CD4-positive, alpha-beta T cell treated with Interleukin-6 for 4 hours (primary cell): ENCODE measurements at places on chromosomes 7 and 10.

GRCh38 chr10:98916526-98917125 is 319.0 kb downstream of the HPSE2 start:
- DNase-seq, result no peak

DNA sequence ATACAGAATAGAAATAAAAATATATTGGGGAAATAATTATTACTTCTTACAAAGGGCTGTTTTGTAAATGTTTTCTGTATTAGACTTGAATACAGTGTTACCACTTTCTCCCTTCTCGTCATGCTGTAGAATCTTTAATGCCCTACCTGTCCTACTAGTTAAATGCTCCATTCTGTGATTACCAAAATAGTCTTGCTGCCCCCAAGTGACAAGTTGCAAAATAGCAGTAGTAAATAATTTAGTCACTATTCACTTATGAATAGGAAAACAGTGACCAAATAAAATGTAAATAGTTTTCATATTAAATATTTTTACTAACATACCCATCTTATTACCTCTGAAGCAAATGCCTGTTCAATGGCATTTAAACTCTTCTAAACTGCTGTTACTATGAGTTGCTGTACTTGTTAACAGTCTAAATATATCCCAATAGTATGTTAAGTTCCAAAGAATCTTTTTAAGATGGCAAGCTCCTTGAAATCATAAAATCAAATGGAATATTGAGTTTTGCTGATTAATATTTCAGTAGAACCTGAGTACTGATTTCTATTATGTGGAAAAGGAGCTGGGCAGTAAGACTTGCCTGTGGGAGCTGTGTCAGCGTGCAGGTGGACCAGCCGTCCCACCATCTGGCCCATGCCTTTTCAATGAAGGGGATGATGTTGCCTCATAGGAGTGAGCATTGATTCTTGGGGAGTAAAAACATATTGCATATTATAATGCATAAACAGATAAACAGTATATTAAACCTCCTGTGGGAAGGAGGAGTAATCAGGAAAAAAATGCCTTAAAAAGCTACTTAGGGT is 18.1 kb upstream of the OIT3 start:
- peak; percentile 6 for DNase-seq

- no peak for DNase-seq
These were observed 165.0 kb upstream of the GPR26 start for GRCh38 chr10:123501148-123501547.

DNA sequence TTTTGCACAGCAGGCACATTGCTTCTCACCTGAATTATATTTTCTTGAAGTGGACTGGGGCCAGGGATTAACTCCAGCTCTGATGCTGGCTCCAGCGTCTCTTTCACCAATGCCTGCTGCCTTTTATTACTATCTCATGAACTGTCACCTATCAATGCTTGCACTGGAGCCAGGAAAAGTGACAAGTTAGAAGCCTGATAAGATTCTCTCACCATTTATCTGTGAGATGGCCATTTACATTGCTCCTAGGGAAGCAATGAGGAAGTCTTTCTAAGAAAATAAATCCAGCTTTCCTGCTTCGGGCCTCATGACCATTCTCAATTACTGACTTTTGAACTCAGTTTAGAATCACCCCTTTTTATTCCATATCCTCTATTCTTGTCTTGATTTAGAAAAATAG is 48.5 kb upstream of the LRRTM3 start:
- DNase-seq, result no peak

DNA sequence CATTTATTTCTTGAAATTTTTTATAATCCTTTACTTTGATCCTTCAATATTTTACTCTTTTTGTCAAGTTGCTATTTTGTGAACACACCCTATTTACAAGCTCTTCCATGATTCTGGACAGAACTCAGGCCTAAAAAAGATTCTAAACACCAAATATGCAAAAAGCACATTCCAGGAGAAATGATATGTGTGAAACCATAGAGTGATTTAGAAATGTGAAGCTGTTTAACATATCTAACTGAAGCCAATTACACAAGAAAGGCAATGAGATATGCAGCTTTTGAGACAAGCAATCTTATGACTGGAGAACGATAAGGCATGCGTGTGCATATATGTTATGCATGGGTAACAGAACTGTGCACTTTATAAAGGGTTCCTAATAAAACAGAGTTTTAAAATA is 243.0 kb downstream of the CACNA2D1 start:
- DNase-seq, result no peak

GRCh38 chr7:92589056-92589455 is 1.1 kb downstream of the FAM133B start:
- DNase-seq, result no peak

DNA sequence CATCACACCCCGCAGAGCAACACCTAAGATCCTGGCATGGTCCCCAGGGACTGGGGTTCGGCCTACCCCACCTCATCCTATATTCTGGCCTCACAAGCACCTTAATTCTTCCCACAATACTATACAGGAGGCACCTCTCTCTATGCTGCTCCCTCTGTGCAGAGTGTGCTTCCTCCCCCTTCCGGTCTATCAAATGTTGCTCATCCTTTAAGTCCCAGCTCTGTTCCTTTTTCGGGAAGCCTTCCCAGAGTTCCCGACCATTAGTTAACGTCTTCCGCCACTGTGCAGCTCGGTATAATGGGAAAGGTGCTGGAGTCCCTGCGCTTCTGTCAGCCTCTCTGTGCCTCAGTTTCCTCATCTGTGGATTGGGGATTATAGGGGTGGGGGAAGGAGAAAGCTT is 21.8 kb downstream of the PALD1 start:
- no peak for DNase-seq

DNA sequence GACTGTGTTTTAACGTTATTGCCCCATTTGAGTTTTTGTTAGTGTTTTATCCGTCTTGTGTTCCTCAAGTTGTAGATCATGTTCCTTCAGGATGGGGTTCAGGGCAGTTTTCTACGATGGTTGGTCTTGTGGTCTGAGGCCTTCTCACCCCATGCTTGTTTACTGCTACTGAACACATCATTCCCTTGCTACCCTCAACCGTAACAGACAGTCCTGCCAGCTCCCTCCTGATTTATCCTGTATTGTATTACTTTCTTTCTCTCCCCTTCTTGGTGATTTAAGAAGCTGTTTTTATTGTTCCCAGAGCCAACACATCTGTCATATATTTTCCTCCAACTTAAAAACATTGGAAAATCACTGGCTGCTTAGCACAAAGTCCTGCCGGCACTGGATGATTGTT is 719.8 kb downstream of the INHBA start:
- DNase-seq, result no peak

- DNase-seq, result no peak
These were observed 49.1 kb downstream of the ATXN7L1 start for GRCh38 chr7:105827151-105827875.

DNA sequence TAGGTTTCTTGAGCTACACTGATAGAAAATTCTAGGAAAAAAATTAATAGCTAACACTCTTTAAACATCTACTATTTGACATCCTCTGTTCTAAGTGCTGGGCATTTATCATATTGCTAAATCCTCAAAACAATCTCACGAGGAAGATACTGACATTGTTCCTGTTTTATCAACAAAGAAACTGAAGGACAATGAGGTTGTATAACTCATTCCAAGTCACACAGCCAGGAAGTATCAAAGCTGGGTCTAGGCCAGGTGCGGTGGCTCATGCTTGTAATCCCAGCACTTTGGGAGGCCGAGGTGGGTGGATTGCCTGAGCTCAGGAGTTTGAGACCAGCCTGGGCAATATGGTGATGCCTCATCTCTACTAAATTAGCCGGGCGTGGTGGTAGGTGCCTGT is 51.6 kb upstream of the IL6 start:
- no peak for DNase-seq

DNA sequence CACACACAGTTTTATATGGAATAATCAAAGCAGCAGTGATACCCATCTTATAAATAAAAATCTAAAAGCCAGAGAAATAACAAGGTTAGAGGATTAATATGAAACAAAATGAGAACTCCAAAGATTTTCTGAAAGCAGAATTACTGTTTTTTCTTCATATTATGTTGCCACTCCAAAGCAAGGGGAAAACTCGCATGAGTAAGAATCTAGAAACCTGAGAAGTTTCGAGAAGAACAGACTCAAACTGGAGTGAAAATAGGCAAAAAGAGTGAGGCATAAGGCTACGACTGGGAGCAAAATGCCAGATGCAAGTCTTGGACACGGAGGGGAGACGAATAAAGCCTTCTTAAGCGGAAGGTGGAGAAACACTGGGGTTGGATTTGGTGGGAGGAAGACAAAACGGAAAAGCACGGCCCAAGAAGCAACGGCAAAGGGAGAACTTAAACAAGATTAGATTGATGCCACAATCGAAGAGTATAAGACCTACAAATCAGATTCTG is 923 bp downstream of the TNPO3 start:
- DNase-seq, result no peak

DNA sequence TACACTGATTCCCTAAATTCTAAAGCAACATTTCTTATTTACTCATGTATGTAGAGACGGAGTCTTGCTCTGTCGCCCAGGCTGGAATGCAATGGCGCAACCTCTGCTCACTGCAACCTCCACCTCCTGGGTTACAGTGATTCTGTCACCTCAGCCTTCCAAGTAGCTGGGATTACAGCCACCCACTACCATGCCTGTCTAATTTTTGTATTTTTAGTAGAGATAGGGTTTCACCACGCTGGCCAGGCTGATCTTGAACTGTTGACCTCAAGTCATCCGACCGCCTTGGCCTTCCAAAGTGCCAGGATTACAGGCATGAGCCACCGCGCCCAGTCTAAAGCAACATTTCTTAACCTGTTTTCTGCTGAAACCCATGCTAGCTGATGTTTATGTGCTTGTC is 227.6 kb upstream of the PLXDC2 start:
- DNase-seq, result no peak

DNA sequence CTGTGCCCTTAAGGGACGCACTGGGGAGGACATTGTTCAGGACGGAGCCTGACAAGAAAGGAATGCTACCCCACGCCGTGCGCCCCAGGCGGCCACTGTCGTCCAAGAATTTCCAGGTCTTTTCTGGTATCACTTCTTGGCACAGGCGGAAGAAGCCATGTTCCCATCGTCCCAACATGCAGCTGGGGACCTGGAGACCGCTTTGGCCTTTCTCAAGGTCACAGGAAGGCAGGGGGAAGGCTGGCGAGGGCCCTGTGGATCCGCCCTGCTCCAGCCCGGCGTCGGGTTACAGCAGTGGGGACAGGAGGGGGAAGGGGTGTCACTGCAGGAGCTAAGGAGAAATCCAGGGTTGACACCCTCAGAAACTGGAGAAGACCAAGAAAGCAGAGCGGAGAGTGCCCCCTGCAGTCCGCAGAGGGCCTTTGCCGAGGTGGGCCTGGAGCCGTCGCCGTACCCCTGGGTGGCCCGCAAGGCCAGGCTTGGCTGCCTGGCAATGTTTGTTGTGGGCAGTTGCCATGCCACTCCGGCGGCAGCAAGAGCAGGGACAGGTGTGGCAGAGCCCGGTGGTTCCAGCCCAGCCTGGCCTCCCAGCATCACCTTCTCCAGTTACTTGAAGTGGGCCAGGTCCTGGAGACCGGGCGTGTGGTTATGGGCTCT is 104.1 kb downstream of the LHPP start:
- no peak for DNase-seq

DNA sequence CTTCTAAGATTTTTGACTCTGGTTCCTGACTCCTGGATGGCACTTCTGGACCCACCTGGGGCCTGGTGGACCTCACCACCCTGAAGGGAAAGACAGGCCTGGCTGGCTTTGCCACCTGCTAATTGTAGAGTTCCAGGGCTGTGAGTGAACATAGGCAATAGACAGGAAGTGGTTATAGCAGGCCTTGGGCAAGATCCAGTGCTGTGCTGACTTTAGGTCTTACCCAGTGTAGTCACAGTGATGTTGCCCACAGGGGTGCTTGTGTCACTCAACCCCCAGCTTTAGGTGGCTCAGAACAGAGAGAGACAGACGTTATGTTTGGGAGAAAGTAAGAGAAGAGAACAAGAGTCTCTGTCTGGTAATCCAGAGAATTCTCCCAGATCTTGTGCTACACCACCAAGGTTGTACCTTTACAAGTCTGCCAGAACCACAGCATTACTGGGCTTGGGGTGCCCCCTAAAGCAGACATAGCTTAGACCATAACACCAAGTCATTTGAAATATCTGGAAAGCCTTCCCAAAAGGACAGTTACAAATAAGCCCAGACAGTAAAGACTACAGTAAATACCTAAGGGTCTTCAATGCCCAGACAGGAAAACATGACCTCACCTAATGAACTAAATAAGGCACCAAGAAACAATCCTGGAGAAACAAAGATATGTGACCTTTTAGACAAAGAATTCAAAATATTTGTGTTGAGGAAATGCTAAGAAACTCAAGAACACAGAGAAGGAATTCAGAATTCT is 303.4 kb downstream of the PCLO start:
- no peak for DNase-seq

DNA sequence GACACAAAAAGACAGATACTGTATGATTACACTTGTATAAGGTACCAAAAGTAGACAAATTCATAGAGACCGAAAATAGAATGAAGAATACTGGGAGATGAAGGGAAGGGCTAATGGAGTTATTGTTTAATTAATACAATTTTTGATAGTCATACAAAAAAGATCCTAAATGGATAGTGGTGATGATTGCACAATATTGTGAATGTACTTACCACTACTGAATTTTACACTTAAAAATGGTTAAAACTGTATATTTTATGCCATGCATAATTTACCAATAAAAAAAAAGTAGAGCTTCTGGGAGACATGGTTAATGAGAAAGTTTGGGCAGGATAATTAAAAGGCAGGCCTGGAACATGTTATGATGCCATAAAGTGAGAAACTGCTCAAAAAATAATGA is 119.0 kb downstream of the ZPBP start:
- no peak for DNase-seq

DNA sequence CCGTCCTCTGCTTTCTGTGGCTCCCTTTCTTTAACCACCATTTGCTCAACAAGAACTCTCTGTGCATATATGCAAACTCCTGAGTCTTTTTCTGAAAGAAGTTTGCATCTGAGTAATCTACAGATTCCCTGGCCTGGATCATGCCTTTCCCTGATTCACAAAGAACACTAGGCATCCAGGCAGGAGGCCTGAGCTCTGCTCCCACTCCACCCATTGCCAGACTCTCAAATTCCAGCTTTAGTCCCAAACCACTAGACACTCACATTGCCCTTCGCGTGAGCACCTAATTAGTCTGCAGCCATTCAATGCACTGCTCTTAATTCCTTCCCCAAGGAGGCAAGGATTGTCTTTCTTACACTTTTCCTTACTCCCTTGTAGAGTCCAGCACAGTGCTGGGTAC is 60.9 kb downstream of the ABCC2 start:
- DNase-seq, result no peak

DNA sequence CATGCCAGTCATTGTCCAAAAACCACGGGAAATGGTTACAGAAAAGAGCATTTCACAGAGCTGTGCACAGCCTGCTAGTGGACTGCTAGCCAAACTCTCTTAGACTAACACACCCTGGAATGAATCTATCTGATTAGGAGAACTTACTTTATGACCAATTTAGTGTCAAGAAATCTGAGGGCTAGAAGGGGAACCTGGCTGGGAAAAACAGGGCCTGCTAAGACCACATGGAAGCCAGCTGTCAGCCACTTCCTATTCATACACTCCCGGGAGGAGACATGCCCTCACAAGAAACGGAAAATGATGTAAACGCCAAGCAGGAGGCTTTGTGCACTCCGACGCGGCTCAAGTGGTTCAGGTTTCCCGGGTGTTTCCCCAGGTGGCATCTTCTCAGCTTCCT is 54.8 kb downstream of the MPP7 start:
- peak; percentile 7 for DNase-seq
